ENCODE measurements at places on chromosomes 1 and 21.
A peak's percentile ranks its signal among the peaks of the same experiment; 100 is the strongest.

GRCh38 chr1:231566496-231566895 is 38.0 kb downstream of the TSNAX start:
- DNase-seq, result no peak

GRCh38 chr1:4825800-4826450 is 171.5 kb downstream of the AJAP1 start:
- no peak for DNase-seq

GRCh38 chr21:33069994-33070743 is at the start of gene OLIG1:
OLIG1 (plus strand) TSS chr21:33070141; CDS start chr21:33070247, 106 bp downstream.
- DNase-seq, result no peak

DNA sequence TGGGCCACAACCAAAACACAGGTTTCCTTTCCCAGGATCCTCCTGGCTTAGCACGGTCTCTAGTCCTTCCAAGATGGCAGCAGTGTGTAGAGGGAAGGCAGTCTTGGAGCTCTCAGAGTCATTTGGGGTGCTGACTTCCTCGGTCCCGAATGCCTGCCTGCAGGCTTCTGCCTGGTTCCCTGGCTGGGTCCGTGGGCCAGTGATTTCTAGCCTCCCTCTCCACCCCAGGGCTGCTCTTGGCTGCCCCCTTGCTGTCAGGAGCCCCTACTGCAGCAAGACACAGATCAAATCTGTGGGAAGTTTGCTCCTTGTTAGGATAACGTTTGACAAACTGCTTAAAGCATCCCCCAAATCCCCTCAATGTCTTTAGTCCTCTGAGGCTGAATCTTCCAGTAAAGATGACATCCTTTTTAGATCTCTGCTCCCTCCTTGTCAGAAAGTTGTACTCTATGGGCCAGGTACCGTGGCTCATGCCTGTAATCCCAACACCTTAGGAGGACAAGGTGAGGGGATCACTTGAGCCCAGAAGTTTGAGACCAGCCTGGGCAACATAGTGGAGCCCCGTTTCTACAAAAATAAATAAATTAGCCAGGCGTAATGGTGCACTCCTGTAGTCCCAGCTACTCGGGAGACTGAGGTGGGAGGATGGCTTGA is 272.5 kb downstream of the RRAGC start:
- DNase-seq, result no peak

DNA sequence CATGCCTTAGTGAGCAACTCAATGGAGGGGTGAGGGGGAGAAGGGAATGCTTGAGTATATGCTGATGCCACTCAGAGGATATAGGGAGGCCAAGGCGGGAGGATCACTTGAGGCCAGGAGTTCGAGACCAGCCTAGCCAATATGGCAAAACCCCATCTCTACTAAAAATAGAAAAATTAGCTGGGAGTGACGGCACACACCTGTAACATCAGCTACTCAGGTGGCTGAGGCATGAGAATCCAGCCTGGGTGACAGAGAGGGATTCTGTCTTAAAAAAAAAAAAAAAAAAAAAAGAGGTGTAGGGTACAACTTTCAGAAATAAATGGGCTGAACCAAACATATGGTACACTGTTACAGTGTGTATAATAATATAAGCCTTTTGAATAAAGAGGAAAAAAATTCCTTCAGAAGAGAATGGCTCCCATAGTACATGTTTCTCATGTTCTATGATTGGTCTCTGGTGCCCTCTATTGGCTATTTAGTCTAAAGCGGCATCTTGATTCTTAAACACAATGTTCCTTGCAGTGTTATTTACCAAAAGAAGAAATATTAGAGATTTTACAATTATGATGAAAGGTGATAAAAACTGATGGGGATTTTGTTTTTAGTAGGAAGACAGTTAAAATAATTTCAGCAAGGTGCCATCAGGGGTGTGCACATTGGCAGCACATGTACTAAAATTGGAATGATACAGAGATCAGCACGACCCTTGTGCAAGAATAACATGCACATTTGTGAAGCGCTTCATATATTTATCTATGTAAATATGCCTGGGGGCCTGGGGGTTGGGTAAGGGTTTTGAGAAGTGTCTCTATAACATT is 109.8 kb downstream of the PATJ start:
- no peak for DNase-seq

DNA sequence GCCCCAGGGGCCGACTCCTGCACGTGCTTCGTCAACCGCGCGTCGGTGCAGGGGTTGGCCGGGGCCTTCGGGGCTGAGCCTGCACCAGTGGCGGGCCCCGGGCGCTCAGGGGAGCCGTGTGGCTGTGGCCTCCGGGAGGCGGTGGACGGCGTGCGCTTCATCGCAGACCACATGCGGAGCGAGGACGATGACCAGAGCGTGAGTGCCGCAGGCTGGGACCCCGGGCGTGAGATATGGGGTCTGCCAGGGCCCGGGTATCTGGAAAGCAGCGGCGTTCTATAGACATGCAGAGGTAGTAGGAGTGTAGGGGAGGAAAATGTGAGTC is 4.3 kb downstream of the CHRNB2 start:
- DNase-seq, result no peak

- no peak for DNase-seq
Observed at GRCh38 chr1:205118752-205119151, 3.0 kb downstream of the RBBP5 start.

GRCh38 chr1:99906535-99906934 is 56.4 kb downstream of the AGL start:
- DNase-seq, result no peak

GRCh38 chr1:234208351-234208750 is 164.9 kb upstream of the COA6 start:
- no peak for DNase-seq

GRCh38 chr1:50704126-50704525 is 255.9 kb downstream of the FAF1 start:
- peak; percentile 43 for DNase-seq

- no peak for DNase-seq
Observed at GRCh38 chr1:63662841-63663240, 69.6 kb downstream of the PGM1 start.

DNA sequence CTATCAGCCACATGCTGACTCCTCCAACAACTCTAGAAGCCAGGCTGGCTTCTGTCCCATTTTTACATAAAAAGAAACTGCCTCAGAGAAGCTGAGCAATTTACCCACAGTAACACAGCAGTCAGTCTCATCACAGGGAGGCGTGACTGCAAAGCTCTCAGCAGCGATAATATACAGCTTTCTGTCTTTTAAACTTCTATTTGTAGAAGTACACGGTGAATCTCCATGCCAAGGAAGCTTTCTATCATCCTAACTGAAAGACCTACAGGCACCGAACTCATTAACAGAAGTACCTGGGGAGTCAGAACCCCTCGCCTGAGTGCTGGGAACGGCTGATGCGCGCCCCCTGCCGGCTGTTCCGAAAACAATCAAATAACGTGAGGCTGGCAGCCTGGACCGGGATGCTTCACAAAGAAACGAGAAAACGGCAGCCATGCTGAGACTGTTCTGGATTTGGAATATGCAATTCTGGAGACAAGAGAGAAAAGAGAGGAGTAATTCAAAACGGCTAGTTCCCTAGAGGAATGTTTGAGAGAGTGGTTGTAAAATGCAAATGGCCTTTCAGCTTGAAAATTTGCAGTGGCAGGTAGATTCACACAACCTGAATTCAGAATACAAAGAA is 43.5 kb upstream of the RAB4A start:
- peak; percentile 38 for DNase-seq

DNA sequence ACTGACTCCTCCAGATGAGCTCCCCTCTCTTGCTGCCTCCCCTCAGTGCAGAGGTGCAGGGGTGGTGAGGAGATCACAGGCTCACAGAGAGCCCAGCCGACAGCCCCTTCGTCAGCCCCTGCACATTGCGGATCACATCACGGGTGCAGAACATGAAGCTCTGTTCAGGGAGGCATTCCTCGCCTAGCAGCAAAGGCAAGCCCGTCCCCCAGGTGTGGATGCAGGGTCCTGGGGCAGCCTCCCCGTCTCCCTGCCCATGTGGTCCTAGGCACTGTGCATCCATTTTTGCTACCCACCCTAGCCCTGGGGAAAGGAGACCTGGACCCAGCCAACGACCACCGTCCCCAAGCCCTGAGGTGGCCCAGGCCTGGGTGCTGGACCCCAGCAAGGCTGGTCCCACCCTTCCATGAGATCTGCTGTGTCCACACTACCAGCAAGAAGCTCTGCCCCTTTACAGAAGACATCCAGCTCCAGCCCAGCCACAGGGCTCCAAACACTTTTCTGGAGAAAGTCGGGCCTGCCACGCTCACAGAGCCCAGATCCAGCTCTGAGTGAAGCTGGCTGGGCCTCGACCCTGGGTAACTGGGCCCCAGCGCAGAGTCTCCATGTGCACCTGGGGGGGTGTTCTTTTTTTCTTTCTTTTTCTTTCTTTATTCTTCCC is 248.7 kb downstream of the NPHP4 start:
- no peak for DNase-seq

DNA sequence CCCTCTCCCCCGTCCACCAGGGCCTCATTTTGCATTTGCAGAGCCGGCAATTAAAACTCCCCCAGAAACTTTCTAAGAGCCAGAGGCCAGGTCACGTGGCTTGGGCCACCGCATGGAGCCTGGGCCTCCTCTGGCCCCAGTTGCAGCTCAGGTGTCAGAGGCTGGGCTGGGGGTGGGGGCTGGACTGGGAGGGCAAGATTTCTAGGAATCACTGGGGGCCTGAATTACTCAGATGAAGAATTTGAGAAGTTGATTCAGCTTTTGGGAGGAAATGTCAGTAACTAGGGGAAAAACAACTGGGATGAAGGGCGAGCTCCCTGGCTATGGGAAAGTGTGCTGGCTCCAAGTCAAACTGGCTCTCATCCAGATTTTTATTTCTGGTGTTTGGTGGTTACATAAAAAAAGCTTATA is 151.0 kb downstream of the CDC7 start:
- DNase-seq, result no peak

DNA sequence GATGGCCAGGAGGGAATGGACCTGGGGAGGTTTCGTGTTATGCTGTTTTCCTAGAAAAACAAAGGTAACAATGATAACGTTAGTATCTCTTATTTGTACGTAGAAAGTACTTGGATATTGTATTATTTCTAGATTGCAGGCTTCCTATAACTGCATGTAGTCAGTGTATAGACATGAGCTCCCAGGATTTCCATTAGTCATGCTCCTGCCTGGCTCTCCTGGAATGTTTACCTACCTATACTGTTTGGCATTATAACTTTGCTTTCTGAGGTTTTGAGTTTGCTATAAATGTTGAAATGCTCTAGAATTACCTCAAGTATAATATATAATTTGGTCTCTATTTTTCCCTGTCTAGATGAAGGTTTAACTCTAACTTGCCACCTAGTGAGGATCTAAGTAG is 66.1 kb downstream of the TTC3 start:
- no peak for DNase-seq

DNA sequence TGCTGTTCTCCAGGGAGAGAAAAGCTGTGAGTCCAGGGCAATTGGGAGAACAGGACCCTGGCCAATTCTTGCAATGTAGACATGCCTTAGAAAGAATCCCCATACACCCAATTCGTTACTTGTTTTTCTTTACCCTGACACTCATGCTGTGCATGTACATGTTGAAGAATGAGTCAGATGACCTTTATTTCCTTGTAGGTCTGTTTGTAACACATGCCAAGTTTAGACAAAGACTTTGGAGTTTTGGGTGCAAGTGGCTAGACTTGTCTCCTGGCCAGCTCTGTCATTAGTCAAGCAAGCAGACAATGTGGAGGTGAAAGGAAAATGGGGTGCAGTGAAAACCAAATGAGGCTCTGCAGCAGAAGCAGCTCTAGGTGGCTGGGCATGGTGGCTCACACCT is 38.1 kb downstream of the GNPAT start:
- DNase-seq, result no peak

DNA sequence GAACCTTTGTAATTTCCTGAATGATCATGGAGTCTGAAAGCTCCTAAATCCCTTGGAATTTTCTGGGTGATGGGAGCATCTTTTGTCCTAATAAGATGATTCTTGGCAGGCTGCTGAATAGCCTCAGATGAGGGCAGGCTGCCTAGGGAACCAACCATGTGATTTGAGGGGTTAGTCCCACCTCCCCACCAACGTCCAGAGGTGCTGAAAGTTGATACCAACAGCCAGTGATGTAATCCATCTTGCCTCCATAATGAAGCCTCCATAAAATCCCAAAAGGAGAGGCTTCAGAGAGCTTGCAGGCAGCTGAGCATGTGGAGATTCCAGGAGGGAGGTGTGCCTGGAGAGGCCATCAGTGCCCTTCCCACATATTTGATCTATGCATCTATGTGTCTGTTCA is 43.7 kb downstream of the GTF2B start:
- DNase-seq, result no peak

DNA sequence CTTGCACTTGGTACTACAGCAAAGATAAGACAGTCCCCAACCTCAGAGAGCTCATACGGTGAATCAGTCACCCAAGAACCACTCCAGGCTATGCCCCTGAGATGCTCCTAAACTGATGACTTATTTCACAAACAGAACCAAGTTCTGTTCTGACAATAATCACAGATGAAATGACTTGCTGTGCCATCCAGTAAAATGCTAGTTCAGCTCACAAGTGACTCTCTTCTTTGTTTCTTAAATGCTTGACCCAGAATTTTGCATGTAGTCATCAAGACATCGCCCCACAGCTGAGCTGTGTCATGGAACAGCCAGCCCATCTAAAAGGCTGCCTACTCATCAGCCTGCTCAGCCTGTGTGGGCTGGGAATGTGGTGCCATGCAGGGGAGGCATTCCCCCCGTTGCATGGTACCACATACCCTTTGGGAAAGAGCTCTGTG is 6.1 kb upstream of the SLC19A2 start:
- no peak for DNase-seq

DNA sequence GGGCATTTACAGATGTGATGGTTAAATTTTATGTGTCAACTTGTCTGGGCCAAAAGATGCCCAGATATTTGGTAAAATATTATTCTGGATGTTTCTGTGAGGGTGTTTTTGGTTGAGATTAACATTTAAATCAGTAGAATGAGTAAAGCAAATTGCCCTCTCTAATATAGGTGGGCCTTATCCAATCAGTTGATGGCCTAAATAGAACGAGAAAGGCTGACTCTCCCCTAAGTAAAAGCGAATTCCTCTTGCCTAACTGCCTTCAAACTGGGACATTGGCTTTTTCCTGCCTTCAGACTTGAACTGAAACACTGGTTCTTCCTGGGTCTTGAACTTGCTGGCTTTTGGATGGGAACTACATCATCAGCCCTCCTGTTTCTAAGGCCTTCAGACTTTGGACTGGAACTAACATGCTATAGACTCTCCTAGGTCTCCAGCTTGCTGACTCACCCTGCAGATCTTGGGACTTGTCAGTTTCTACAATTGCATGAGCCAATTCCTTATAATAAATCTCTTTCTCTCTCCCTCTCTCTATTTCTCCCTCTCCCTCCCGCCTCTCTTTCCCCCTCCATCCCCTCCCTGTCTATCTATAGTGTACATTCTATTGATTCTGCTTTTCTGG is 10.2 kb upstream of the NAV1 start:
- no peak for DNase-seq

All from NCI-H2081 treated with DMSO at 0.1 percent for 48 hours (cell line).